ENCODE measurements at places on chromosomes 13 and 19.

- DNase-seq: no peak
These were observed 137.0 kb downstream of the KCNRG start for GRCh38 chr13:50152224-50152623.

- no peak for DNase-seq
These were observed 11.2 kb upstream of the MYO16 start for GRCh38 chr13:108618233-108618632.

- DNase-seq: no peak
These were observed 4.7 kb downstream of the LENG1 start for GRCh38 chr19:54154603-54155345.

GRCh38 chr13:28568286-28568685, 73.4 kb upstream of the FLT1 start:
- DNase-seq: no peak

- DNase-seq: peak; percentile 56
These were observed 608 bp downstream of the MYADM start for GRCh38 chr19:53868091-53868891.

DNA sequence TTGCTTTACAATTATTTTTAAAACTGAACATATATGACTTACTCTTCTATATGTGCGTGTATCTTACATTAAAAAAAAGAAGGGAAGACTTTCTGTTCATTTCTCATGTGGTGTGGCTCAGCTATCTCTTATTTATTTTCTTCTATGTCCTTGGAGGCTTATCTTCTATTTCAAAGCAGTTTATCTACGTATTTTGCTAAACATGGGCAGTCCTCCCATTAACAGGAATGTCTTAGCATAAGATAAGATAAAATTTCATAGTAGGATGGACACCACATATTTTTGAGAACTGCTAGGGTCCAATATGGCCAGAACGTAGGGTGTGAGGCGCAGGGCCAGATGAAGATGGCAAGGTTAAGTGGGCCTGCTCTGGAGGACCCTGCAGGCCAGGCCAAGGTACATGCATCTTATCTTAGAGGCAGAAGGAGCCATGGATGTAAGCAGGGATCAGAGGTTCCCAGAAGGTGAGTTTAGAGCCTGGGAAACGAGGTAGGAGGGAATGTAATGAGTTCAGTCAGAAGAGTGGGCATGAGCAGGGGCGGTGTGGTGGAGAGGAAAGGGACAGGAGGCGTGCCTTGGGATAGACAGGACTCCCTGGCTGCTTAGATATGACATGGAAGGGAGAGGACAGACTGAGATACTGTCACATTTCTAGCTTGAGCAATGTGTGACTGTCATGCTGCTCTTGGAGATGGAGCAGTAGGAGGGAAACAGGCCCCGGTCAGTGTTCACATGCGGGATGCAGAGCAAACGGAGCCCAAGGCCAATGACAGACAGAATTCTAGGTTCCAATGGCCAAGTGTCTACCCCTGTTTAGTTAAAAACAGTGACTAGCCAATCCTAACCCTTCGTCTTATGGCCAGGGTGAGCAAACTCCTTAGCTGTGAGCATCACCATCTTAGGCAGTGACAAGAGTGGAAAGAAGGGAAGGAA, 68.6 kb upstream of the MEDAG start:
- no peak for DNase-seq

- DNase-seq: no peak
These were observed 4.1 kb downstream of the ZNF420 start for GRCh38 chr19:37082307-37082706.

- no peak for DNase-seq
These were observed 10.3 kb downstream of the CBARP start for GRCh38 chr19:1227304-1228054.

DNA sequence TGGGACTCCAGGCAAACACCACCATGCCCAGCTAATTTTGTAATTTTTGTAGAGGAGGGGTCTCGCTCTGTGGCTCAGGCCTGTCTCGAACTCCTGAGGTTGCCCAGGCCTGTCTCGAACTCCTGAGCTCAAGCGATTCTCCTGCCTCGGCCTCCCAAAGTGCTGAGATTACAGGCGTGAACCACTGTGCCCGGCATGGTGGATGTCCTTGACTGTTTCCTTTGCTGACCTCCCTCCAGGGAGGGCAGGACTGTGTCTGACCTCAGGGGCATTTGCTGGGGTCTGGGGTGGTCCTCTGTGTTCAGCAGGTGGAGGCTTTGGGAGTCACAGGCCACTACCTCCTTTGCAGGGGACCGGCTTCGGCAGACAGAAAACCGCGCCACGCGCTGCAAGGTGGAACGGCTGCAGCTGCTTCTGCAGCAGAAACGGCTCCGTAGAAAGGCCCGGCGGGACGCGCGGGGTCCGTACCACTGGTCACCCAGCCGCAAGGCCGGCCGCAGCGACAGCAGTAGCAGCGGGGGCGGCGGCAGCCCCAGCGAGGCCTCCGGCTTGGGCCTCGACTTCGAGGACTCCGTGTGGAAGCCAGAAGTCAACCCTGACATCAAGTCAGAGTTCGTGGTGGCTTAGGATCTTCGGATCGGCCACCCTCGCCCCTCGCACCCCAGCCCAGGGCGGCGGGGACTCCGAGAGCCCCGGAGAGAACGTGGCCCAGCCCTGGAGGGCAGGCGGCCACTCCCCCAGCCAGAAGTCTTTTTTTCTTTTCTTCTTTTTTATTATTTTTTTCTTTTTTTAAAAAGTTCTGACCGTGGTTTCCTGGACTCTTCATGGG, 8.5 kb downstream of the MIDN start:
- no peak for DNase-seq

GRCh38 chr13:92463134-92463533, 763.5 kb upstream of the GPC6 start:
- no peak for DNase-seq

GRCh38 chr19:47109541-47110375, 3.8 kb downstream of the ZC3H4 start:
- peak; percentile 25 for DNase-seq

GRCh38 chr19:3515891-3516422, 9.8 kb downstream of the FZR1 start:
- DNase-seq: no peak

DNA sequence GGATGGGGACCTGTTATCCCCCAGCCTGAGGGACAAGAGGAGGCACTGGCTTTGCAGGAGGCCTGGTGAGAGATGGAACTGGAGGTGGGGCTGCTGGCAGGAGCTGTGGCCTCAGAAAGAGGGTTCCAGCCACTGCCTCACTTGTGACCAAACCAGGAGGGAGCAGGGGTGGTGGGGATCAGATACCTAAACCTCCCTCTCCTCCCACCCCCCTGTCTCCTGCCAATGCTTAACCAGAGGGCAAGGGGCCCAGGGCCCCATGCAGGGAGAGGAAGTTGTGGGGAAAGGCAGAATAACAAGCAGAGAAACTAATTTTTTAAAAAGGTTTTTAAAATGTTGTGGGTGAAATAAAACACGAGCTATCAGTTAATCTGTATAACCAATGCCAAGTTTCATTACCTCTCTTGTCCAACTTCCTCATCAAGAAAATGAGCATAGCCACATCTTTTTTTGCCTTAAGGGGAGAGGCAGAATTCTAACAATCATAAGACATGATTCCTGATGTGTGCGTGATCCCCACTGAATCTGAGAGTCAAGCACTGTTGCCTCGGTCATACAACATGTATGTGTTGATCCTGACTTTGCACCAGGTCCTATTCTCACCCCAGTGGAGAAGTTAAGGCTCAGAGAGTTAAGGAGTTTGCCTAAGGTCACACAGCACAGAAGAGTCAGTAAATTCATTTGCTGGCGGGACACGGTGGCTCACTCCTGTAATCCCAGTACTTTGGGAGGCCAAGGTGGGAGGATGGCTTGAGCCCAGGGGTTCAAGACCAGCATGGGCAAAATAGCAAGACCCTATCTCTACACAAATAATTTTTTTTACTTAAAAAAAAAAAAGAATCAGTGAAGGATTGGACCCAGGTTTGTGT, 12.9 kb downstream of the FXYD5 start:
- no peak for DNase-seq

- DNase-seq: no peak
These were observed 1.8 kb upstream of the DIAPH3 start for GRCh38 chr13:60165391-60166099.

DNA sequence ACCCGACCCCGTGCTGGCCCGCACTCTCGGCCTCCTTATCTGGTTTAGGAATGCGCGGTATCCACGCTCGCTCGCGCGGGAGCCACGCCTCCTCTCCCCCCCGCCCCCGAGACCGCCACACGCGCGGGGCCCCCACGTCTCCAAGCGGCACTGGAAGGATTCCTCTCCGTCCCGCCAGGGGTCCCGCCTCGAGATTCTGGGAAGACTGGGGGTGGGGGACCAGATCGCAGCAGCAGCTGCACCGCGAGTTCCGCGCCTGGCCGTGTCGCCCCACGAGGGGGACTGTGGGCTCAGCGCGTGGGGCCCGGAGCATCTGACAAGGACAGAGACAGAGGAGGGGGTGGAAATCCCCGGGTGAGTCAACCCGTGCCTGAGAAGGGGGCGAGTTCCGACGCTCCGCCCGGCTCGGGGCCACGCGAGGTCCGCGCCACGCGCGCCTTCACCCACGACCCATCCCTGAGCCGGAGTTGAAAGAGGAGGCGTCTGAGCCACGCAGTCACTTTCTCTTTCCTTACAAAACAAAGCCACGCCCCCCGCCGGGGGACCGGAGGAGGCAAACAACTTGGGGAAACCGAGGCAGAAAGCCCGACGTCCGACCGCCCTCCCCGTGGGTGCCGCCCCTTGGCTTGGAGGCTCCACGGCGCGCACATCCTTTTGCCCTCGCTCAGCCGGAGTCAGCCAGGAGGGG, 814 bp downstream of the S1PR2 start:
- DNase-seq: no peak

- DNase-seq: peak; percentile 46
These were observed 147.2 kb downstream of the FLT1 start for GRCh38 chr13:28347456-28348371.

DNA sequence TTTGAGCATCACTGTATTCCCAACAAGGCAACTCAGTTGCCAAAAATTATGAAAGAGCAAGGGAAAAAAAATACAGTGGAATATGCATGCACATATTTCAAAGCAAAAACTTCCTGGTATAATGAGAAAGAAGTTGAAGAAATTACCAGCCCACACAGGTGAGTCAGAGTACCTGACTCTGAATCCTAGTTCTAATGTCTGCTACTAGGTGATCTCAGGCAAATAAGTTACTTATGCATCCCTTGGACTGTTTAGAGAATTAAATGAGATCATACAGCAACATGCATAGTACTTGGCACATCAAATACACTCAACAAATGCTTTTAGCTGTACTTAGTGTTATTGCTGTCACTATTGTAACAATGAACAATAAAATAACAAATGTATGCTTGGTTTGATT, 144.9 kb downstream of the MIPEP start:
- DNase-seq: no peak

GRCh38 chr13:107266657-107267056, 698.7 kb upstream of the ARGLU1 start:
- no peak for DNase-seq

DNA sequence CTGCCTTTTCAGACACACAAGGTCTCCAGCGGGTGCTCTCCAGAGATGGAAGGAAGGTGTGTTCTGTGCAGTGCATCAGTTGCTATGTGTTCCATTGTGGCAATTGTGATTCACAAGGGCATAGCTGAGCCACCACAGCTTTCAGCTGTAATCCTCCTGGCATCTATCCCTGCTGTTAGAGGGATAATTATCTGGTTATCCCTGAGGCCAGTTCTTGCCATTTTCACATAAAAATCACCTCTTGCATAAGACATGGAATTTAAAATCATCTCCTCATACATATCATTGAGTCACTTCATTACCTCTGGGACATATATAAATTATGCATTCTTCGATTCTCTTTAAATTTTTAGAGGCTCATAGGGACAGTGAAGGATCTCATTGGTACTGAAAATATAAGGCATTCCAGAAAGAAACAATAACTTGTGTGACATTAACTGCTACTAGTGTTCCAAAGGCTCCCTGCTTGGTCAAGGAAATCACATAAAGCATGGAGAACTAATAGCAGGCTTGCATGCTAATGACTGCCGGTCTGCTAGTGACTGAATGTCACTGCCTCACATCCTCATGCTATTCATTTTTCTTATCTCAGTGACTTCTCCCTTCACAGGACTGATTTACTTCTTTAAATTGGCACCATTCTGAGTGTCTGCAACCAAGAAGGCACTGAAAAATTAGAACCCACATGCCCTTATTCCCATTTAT, 214.0 kb downstream of the ENOX1 start:
- DNase-seq: peak; percentile 21

- no peak for DNase-seq
These were observed 65.4 kb upstream of the ZNF91 start for GRCh38 chr19:23460656-23461055.

- no peak for DNase-seq
These were observed 13.7 kb downstream of the EIF3K start for GRCh38 chr19:38632476-38633213.

GRCh38 chr19:13984875-13985741, 21.0 kb downstream of the RFX1 start:
- no peak for DNase-seq

GRCh38 chr19:38880076-38880881, 2.2 kb upstream of the RINL start:
- DNase-seq: no peak

GRCh38 chr13:43846496-43847158, 32.9 kb downstream of the CCDC122 start:
- no peak for DNase-seq

DNA sequence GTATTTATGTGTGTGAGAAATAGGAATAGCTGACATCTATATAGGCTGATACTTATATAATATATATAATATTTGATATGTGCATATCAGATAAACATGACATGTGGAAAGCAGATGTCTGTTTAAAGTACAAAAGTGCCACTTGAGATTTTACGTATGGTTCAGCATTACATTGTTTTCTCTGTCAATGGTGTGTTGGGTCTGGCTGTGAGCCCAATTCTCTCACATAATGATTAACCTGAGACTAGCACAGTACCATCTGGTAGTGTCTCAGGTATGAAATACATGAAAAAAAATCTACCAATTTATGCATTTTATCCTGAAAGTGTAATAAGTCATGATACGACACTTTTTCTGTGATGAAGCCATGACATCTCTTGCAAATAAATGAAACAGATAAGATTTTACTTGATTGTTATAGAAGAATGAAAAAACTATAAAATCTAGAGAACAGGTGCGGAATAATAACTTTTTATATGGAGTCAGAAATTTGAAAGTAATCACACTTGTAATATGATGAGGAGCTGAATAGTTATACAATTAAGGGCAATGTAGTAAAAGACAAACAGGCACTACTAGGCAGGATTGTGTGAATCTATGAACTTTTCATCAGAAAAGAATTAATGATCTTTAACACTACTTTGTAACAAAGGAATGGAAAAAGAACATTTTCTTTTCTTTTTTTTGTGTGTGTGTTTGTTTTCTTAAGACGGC, 1405.0 kb downstream of the OLFM4 start:
- no peak for DNase-seq

GRCh38 chr19:49368711-49369358, 5.2 kb downstream of the DKKL1 start:
- no peak for DNase-seq

GRCh38 chr13:27403203-27403678, 21.2 kb upstream of the GTF3A start:
- DNase-seq: peak; percentile 39

DNA sequence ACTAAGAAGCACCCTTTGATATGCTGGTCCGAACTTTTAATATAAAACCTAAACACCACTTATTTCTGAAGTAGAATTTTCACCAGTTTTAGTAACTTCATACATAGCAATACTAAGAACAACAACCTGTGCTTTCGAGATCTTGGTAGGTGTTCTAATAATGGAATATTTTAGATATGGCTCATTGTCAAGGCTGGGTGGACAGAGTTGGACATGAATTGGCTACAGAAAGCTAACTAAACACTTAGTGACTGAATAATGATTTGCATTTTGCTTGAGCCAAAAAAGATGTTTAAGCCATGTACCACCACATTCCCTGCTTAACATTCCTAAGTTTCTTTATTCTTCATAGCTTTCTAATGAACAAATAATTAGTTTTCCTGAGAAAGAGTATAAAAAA, 344.3 kb upstream of the SGCG start:
- no peak for DNase-seq
